ENCODE measurements at places on chromosomes 16 and 17.

GRCh38 chr16:83068686-83069085, 441.9 kb downstream of the CDH13 start:
- no peak for DNase-seq

GRCh38 chr16:24156777-24157176, 99.4 kb upstream of the CACNG3 start:
- DNase-seq: no peak

- DNase-seq: no peak
Observed at GRCh38 chr16:68086336-68086841, 1.2 kb downstream of the NFATC3 start.

GRCh38 chr17:59513934-59514841, 51.2 kb upstream of the DHX40 start:
- DNase-seq: no peak

Data from stimulated activated CD8-positive, alpha-beta memory T cell treated with anti-CD3 and anti-CD28 coated beads, Interleukin-7, amount 100 ng/mL, for 1 hour (primary cell).